ENCODE measurements at places on chromosomes 12 and 14.

DNA sequence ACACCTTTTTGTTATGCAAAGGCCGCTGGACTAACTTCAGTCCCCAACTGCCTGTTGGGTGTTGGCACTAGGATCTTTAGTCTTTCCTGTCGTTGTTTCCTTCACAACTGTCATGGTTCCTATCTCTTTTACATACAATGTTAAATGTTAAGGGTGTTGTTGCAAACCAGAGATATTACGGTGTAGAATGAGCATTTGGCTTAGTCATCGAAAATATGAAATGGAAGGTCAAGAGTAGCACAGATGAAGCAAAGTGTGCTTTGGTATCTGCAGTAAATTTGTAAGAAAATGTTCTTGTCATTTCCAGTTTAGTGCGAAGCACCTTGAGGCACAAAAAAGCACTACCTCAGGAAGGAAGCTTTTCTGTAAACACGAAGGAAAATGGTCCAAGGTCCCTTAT, 751.3 kb upstream of the LRFN5 start:
- no peak for DNase-seq
- no peak overlapping the region for H3K4me3 ChIP-seq
- H3K27me3 ChIP-seq, result no peaks in the 10 kb centered on the region
- no peaks in the 10 kb centered on the region for H3K4me1 ChIP-seq
- no peak overlapping the region for H3K27ac ChIP-seq

GRCh38 chr14:22039938-22040780, 366.5 kb upstream of the OR4E1 start:
- DNase-seq, result no peak
- no peaks in the 10 kb centered on the region for H3K36me3 ChIP-seq
- no peak overlapping the region for H3K4me3 ChIP-seq
- no peaks in the 10 kb centered on the region for H3K27me3 ChIP-seq
- H3K4me1 ChIP-seq, result no peaks in the 10 kb centered on the region

DNA sequence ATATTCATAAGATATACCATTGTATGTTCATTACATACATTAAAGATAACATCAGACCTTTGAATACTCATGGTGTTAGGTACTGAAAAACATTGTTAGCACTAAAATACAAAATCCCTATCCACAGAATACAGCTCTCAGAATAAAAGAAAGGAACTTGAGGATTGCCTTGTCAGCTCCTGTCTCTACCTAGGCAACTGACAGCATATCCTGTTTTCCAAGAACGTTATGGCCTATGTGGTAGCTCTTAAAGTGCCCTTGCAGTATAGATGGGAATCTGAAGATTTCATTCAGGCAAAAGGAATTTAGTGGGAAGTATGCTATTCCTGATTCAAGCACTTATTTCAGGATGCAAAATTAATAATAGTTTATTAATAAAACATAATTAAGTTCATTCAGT, 1.8 kb upstream of the PPP1R12A start:
- H3K4me1 ChIP-seq, result no peaks in the 10 kb centered on the region
- H3K27me3 ChIP-seq, result no peaks in the 10 kb centered on the region
- H3K27ac ChIP-seq, result peak overlapping the region; percentile 97
- no peaks in the 10 kb centered on the region for H3K36me3 ChIP-seq

- peaks cover 2% of the 10 kb centered on the region for H3K4me1 ChIP-seq
- H3K27ac ChIP-seq, result no peak overlapping the region
- H3K36me3 ChIP-seq, result peaks cover 11% of the 10 kb centered on the region
- no peaks in the 10 kb centered on the region for H3K27me3 ChIP-seq
- H3K4me3 ChIP-seq, result no peak overlapping the region
- no peak for DNase-seq
Measured at GRCh38 chr12:53258541-53259539, 9.3 kb upstream of the ESPL1 start.

DNA sequence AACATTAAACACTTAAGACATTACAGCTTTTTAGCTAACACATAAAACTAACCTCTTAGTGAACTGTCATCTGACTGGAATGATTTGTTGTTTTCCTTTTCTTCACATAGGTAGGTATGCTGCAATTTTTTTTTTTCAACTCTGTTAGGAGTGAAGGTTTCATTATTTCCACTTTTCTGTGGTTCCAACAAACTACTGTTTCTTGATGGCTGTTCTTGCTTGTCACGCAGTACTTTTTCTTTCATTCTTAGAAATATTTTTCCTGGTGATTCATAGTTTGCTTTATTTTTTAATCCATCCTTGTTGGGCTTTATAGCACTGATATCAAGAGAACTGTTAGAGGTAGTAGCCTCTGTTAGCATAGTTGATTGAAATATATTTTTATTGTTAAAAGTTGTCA, 6.3 kb downstream of the MIS18BP1 start:
- H3K36me3 ChIP-seq, result no peaks in the 10 kb centered on the region
- no peak overlapping the region for H3K27ac ChIP-seq
- no peaks in the 10 kb centered on the region for H3K27me3 ChIP-seq

DNA sequence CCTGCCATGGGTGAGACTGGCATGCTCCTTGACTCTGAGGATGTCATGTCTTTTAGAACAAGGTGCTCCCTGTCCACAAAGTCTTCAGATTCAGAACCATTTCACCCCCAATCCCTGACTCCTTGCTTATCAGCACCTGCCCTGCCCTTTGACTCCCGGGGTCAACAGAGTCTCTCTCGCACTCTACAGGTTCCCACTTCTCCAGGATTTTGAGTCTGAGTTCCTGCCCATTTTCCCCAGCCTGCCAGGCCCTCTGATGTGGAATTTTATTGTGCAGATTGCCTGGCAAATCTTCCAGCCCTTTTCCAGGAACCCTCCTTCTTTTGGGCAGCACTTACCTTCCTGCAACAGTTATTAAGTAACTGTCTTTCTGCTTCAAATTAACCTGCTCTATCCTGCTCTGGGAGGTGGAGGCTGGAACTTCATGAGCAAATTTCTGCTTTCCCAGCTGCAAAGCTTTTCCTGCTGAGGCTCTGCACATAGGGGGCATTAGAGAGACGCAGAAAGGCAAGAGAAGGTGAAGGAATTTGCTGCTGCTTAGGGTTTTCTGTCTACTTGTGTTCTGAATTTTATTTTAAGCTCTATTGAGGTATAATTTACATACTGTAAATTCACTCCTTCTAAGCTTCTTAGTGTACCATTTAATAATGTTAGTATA, 259.1 kb downstream of the PCNX1 start:
- no peaks in the 10 kb centered on the region for H3K4me1 ChIP-seq
- H3K27ac ChIP-seq, result no peak overlapping the region
- no peaks in the 10 kb centered on the region for H3K27me3 ChIP-seq
- H3K4me3 ChIP-seq, result no peak overlapping the region
